ENCODE measurements at places on chromosomes 11 and 22.
A peak's percentile ranks its signal among the peaks of the same experiment; 100 is the strongest.

- no peaks in the 10 kb centered on the region for H3K36me3 ChIP-seq
- no peaks in the 10 kb centered on the region for H3K27me3 ChIP-seq
- H3K4me1 ChIP-seq, result 0 out of 2 replicates have a peak, but pooled peaks cover 1% of the 10 kb centered on the region
- no peak overlapping the region for H3K27ac ChIP-seq
- H3K4me3 ChIP-seq, result no peak overlapping the region
- no peak for DNase-seq
Measured at GRCh38 chr22:27542602-27543001, 259.0 kb downstream of the MN1 start.

GRCh38 chr11:128867277-128867676 lies at the start of gene KCNJ1:
KCNJ1 (minus strand) TSS chr11:128867296; CDS start chr11:128840243, 27,053 bp downstream.
- no peaks in the 10 kb centered on the region for H3K4me1 ChIP-seq
- peaks cover 9% of the 10 kb centered on the region for H3K27me3 ChIP-seq
- H3K36me3 ChIP-seq, result no peaks in the 10 kb centered on the region
- H3K27ac ChIP-seq, result no peak within 1 kb of the TSS
- H3K4me3 ChIP-seq, result no peak within 1 kb of the TSS
- DNase-seq, result no peak

GRCh38 chr22:20431511-20432192 lies 6.0 kb downstream of the SCARF2 start:
- H3K4me1 ChIP-seq, result 0 out of 2 replicates have a peak, but pooled peaks cover 3% of the 10 kb centered on the region
- DNase-seq, result no peak
- H3K27ac ChIP-seq, result no peak overlapping the region
- no peaks in the 10 kb centered on the region for H3K27me3 ChIP-seq
- H3K4me3 ChIP-seq, result no peak overlapping the region

GRCh38 chr11:105862736-105863367 lies 159.2 kb downstream of the MSANTD4 start:
- H3K27me3 ChIP-seq, result no peaks in the 10 kb centered on the region
- no peaks in the 10 kb centered on the region for H3K4me1 ChIP-seq
- H3K36me3 ChIP-seq, result no peaks in the 10 kb centered on the region

DNA sequence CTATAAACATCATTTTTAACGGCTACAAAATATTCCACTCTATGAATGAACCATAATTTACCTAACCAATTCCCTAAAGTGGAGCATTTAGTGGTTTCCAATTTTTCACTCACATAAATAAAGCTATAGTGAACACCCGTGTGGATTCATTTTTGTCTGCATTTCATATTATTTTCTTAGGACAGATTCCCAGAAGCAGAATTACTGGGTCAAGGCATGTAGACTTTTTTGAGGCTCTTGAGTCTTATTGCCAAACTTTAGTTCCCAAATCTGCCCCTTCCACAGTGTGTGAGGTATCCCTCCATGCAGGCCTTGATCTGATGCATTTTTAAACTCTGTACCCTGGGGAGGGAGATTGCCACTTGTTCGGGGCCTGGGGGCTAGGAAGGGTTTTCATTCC lies 198.2 kb downstream of the TENM4 start:
- no peaks in the 10 kb centered on the region for H3K4me1 ChIP-seq
- no peak overlapping the region for H3K27ac ChIP-seq
- H3K4me3 ChIP-seq, result no peak overlapping the region
- H3K27me3 ChIP-seq, result peaks cover 83% of the 10 kb centered on the region

DNA sequence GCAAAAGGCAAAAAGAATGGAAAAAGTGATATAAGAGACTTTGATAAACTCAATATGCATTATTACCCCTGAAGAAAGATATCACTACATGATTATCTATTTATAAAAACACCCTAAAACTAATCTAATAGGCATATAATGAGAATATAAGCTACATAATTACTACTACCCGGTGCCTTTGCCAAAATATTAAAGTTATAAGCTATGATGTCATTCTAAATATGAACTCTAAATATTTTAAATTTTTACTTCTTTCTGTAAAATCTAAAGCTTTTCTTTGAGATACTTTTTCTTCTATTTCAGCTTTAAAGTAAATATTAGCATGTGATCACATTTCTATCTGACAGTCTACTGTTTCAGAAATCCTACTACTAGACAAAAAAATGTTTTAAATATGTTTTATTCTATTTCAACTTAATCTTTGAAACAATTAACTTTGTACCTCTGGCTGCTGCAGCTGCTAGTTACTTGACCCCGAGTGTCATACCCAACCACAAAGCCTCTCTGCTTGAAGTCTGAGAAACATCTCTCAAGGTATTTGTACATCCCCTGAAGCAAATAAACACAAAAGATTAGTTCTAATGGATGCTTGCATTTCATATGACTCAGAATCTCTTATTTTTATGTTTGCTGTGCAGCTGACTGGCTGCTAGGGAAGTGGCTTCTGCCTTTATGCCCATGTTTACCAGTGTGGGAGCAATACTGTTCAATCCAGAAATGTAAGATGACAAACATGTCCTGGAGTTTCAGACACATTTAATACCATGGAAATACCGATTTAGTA lies 26.8 kb downstream of the PGM2L1 start:
- DNase-seq, result peak; percentile 97
- peak overlapping the region; percentile 53 for H3K27ac ChIP-seq
- H3K27me3 ChIP-seq, result no peaks in the 10 kb centered on the region
- peaks cover 20% of the 10 kb centered on the region for H3K4me1 ChIP-seq

DNA sequence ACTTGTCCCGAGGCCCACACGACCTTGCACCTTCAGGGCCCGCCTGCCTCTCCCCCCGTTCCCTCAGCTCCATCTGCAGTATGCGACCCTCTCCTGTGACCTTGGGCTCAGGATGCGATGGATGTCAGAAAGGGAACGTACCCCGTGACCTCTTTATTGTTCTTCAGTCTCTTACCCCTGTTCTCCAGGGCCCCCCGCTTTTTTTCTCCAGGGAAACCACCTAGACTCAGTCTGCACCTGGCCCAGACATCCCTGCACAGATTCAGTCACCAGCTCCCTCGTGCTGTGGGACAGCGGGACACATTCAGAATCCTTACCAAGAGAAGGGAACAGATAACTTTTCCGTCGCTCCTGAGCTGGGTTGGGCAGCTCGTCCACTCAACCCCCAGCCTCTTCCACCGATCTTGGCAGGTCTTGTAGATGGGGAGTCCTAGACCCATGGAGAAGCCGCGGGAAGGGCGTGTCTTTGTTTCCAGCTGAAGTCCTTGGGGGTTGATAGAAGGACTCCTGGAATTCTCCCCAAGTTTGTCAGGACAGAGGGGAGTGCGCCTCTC lies 1.4 kb upstream of the PHOX2A start:
- H3K27ac ChIP-seq, result no peak overlapping the region
- peaks cover 37% of the 10 kb centered on the region for H3K27me3 ChIP-seq
- no peaks in the 10 kb centered on the region for H3K4me1 ChIP-seq
- DNase-seq, result no peak
- no peak overlapping the region for H3K4me3 ChIP-seq
- no peaks in the 10 kb centered on the region for H3K36me3 ChIP-seq

GRCh38 chr11:33636104-33636503 lies 64.5 kb downstream of the C11orf91 start:
- no peak overlapping the region for H3K4me3 ChIP-seq
- H3K4me1 ChIP-seq, result peaks cover 49% of the 10 kb centered on the region
- 0 out of 2 replicates have a peak, but pooled peaks cover 4% of the 10 kb centered on the region for H3K36me3 ChIP-seq
- H3K27ac ChIP-seq, result peak overlapping the region; percentile 99

DNA sequence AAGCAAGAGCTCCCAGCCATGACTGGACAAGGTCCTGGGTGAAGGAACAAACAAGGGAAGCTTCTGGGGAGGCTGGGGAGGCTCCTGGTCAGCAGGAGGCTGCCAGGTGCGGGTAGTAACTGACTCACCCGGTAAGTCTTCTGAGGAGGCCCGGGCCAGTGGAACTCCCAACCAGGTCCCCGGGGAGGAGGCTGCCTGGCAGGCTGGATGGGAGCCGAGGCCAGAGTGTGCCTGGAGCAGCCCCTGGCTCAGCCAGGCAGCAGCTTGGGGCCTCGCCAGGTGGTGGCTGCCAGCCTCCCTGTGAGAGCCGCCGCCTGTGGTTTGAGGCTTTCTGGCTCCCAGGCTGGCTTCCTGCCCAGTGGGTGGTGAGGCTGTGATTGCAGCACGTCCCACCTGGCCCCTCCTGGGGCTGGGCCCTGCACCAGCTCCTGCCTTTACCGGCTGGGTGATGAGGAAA lies 46.2 kb downstream of the IGF2 start:
- no peaks in the 10 kb centered on the region for H3K27me3 ChIP-seq
- H3K27ac ChIP-seq, result peak overlapping the region; percentile 61
- no peaks in the 10 kb centered on the region for H3K36me3 ChIP-seq
- H3K4me3 ChIP-seq, result no peak overlapping the region
- peaks cover 17% of the 10 kb centered on the region for H3K4me1 ChIP-seq

DNA sequence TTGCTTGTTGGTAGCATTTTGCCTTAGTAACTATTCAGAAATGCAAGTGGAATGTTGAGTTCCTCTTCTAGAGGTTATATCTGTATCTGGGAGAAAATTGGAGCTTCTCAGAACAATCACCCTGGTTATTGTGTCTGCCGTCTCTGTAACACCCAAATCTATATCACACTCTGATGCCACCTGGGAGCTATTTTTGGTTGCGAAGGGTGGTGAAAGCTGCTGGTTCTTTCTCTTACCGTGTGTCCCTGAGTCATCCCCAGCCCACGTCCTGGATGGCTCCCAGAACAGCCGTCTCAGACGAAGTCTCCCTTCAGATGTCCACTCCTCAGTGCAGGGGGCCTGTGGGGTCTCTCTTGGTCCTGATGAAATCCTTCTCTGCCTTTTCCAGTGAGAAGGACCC lies 83.5 kb downstream of the C22orf31 start:
- no peak overlapping the region for H3K27ac ChIP-seq
- H3K36me3 ChIP-seq, result no peaks in the 10 kb centered on the region
- H3K4me3 ChIP-seq, result no peak overlapping the region
- H3K4me1 ChIP-seq, result peaks cover 6% of the 10 kb centered on the region
- H3K27me3 ChIP-seq, result no peaks in the 10 kb centered on the region

GRCh38 chr11:68508425-68508824 lies 47.9 kb downstream of the PPP6R3 start:
- no peak overlapping the region for H3K4me3 ChIP-seq
- no peak overlapping the region for H3K27ac ChIP-seq
- peaks cover 14% of the 10 kb centered on the region for H3K36me3 ChIP-seq
- H3K4me1 ChIP-seq, result no peaks in the 10 kb centered on the region
- DNase-seq, result no peak

DNA sequence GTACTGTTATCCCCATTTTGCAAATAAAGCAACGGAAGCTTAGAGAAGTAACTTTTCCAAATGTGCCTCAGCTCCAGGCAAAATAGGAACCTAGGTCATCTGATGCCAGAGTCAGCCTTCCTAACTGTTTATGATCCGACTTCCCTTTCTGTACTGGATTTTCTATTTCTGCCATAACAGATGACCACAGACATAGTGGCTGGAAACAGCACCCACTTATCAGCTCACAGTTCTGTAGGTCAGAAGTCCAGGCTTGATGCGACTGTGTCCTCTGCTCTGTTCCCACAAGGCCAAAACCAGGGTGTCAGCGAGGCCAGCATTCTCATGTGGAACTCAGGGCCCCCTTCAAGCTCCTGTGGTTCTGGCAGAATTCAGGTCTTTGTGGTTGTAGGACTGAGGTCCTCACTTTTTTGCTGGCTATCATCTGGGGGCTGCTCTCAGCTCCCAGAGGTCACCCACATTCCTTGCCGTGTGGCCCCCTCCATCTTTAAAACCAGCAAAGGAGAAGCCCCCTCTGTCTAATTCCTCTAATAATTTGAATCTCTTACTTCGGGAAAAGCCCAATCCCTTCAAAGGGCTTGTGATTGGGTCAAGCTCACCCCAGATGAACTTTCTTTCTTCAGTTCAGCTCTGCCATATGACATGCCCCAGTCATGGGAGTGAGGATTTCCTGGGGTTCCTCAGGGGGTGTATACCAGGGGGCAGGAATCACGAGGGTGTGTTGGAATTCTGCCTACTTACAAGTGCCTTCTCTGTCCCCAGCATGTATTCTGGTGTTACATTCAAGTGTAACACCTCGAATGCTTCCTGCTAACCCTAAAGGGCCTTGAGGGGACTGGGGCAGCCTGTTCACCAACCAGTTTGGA lies 15.3 kb downstream of the KCNJ5 start:
- no peak for DNase-seq
- no peak overlapping the region for H3K27ac ChIP-seq
- peaks cover 20% of the 10 kb centered on the region for H3K4me1 ChIP-seq
- H3K27me3 ChIP-seq, result no peaks in the 10 kb centered on the region
- H3K4me3 ChIP-seq, result peak overlapping the region; percentile 74

GRCh38 chr22:45207981-45208664 lies 32.6 kb downstream of the KIAA0930 start:
- H3K4me1 ChIP-seq, result no peaks in the 10 kb centered on the region
- H3K27me3 ChIP-seq, result no peaks in the 10 kb centered on the region
- no peak overlapping the region for H3K27ac ChIP-seq
- no peaks in the 10 kb centered on the region for H3K36me3 ChIP-seq
- DNase-seq, result no peak

DNA sequence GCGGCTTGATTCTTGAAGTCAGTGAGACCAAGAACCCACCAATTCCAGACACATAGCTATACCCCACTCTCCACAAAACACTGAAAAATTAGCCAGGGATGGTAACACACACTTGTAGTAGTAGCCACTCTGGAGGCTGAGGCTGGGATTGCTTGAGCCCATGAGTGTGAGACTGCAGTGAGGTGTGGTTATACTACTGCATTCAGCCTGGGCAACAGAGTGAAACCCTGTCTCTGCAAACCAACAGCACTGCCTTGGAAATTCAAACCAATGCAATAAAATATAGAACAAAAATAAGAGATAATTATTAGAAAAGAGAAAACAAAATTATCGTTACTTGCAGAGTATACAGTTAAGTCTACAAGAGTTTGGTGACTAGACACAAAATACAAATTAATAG lies 20.2 kb upstream of the PRDM10 start:
- no peaks in the 10 kb centered on the region for H3K27me3 ChIP-seq
- no peak for DNase-seq
- H3K4me1 ChIP-seq, result peaks cover 33% of the 10 kb centered on the region
- H3K4me3 ChIP-seq, result no peak overlapping the region

GRCh38 chr22:23712256-23712655 lies 21.4 kb downstream of the RGL4 start:
- no peak overlapping the region for H3K4me3 ChIP-seq
- 0 out of 2 replicates have a peak, but pooled peaks cover 18% of the 10 kb centered on the region for H3K36me3 ChIP-seq
- H3K27ac ChIP-seq, result no peak overlapping the region
- H3K4me1 ChIP-seq, result no peaks in the 10 kb centered on the region
- H3K27me3 ChIP-seq, result no peaks in the 10 kb centered on the region

GRCh38 chr11:119340335-119341221 lies at the start of gene C1QTNF5:
C1QTNF5 (minus strand) TSS chr11:119340883; CDS start chr11:119340397, 486 bp downstream.
- H3K4me1 ChIP-seq, result peaks cover 9% of the 10 kb centered on the region
- no peak for DNase-seq
- peaks cover 17% of the 10 kb centered on the region for H3K27me3 ChIP-seq
- no peaks in the 10 kb centered on the region for H3K36me3 ChIP-seq
- H3K27ac ChIP-seq, result no peak within 1 kb of the TSS

GRCh38 chr11:110034806-110035205 lies 58.4 kb upstream of the ZC3H12C start:
- H3K27me3 ChIP-seq, result no peaks in the 10 kb centered on the region
- H3K4me3 ChIP-seq, result no peak overlapping the region
- DNase-seq, result no peak
- no peak overlapping the region for H3K27ac ChIP-seq
- H3K4me1 ChIP-seq, result peaks cover 16% of the 10 kb centered on the region

- no peaks in the 10 kb centered on the region for H3K36me3 ChIP-seq
- no peaks in the 10 kb centered on the region for H3K27me3 ChIP-seq
- H3K4me1 ChIP-seq, result no peaks in the 10 kb centered on the region
- no peak overlapping the region for H3K4me3 ChIP-seq
- no peak overlapping the region for H3K27ac ChIP-seq
Measured at GRCh38 chr11:90326647-90327046, 103.8 kb upstream of the CHORDC1 start.

GRCh38 chr11:43856993-43857392 lies 23.6 kb upstream of the ALKBH3 start:
- no peak overlapping the region for H3K4me3 ChIP-seq
- peaks cover 19% of the 10 kb centered on the region for H3K36me3 ChIP-seq
- no peaks in the 10 kb centered on the region for H3K4me1 ChIP-seq
- no peak overlapping the region for H3K27ac ChIP-seq

All from PC-9 (cell line).